Left hindlimb (tissue), 1 donor: ENCODE measurements at places on chromosomes 12 and 14.

GRCh38 chr14:29465095-29465494 lies 462.6 kb downstream of the PRKD1 start:
- DNase-seq, result no peak

GRCh38 chr12:75526655-75527511 lies 15.5 kb upstream of the KRR1 start:
- no peak for DNase-seq

DNA sequence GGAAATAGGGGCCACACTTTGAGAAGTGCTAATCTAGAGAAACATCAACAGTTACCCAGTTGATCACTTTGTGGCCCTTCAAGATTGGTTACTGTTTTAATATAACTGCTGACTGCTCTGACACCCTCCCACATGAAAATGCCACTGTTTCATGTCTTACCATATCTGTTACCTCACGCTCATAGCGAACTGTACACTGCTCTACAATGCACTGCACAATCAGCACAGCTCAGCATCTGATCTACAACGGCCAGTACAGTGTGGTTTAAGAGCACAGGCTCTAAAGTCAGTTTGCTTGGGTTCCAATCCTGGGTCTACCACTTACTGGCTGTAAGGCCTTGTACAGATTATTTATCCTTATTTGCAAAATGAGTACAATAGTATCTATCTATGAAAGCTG lies 39.1 kb downstream of the SPPL3 start:
- DNase-seq, result no peak

- DNase-seq, result no peak
Observed at GRCh38 chr12:12273291-12273957, 6.6 kb upstream of the LRP6 start.
